Stimulated activated CD8-positive, alpha-beta memory T cell treated with anti-CD3 and anti-CD28 coated beads, Interleukin-4, amount 100 ng/mL, for 24 hours (primary cell): ENCODE measurements at places on chromosomes 11 and 22.

GRCh38 chr11:113952588-113952987 lies 22.3 kb upstream of the HTR3A start:
- no peak for DNase-seq

DNA sequence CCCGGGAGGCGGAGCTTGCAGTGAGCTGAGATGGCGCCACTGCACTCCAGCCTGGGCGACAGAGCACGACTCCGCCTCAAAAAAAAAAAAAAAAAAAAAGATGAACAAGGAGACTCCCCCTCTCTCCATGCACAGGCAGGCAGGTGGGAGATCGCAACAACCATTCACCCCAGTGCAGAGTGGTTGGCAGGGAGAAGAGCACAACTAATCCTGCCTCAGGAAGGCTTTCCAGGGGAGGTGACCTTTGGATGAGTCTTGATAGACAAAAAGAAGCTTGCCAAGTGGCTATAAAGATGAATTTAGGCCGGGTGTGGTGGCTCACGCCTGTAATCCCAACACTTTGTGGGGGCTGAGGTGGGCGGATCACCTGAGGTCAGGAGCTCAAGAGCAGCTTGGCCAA lies 30.0 kb downstream of the FLRT1 start:
- DNase-seq = no peak

- no peak for DNase-seq
Observed at GRCh38 chr22:27715106-27715505, 86.5 kb downstream of the MN1 start.

GRCh38 chr11:69744435-69744834 lies 30.7 kb downstream of the FGF4 start:
- DNase-seq = no peak

GRCh38 chr22:39699631-39700360 lies 129.2 kb downstream of the CACNA1I start:
- no peak for DNase-seq

DNA sequence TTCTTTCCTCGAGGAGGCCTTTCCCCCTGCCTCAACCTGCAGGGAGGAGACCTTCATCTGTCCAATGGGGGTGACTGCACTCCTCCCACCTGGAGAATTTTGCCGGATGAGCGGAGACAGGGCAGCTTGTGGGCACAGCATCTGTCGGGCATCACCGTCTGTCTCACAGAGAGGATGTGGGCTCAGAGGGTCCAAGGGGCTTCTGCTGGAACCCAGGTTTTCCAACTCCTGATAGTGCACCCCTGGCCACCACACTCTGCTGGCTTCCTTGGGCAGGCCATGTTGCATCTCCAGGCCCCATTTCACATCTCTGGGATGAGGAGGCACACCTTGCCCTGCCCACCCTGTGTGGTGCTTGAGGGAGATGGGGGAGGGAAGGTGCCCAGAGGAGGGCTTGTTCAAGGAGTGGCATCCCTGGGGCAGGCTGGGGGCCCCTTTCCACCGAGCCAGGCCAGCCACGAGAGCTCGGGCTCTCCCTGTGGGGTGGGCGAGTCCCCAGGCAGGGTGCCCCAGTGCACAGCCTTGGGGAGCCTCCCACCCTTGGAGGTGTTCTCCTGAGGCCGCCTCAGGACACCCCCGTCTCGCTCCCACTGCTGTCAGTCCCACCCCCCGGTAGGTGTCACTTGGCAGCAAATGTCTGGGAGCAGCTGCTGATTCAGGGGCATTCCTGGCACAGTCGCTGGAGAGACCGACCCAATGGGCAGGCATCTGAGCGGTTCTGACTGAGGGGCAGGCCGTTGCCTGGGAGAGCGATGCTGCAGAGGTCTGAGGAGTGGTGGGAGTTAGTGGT lies 84.2 kb downstream of the MORC2 start:
- no peak for DNase-seq

DNA sequence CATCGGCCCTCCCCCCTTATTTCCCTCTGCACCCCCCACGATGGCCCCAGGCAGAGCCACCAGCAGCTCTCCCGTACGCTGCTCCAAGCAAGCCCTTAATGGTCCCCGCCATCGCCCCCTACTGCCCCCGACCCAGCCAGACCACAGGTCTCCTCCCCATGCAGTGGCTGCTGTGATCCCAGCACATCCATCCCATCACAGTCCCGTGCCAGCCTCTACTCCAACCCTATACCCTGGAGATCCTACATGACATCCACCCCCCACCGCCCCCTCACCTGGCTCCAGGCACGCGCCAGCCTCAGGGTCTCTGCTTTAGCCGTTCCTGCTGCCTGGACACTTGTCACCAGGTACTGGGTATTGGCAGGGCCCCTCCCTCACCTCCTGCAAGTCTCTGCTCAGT lies 85.8 kb upstream of the RTL6 start:
- no peak for DNase-seq

DNA sequence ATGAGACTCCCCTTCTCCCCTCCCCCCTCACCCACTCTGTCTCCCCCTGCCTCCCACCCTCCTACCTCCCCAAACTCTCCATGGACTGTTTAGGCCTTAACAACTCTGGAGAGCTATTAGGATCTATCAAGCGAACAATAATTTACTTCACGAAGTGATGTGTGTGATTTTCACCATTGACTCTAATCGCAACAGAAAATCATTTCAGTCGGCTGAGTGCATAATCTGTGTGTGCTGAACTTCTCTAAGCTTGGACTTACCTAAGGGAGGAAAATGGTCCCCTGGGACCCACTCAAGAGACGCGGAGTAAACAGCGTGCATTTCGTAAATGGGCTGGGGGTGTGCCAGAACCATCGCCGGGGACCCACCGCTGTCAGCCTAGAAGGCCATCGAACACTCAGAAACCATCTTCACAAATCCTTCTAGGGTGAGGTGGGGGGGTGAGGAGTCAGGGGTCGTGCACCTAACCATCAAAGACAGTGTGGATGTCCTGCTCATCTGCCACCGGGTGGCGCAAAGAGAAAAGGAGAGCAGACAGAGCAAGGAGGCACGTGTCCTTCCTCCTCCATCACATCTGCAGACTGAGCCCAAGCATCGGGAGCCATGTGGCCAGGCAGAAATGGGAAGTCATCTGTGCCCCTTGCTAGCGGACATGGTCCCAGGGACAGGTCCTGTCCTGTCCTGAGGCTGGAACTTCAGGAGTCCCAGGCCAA lies 62.1 kb upstream of the NUP50 start:
- no peak for DNase-seq

DNA sequence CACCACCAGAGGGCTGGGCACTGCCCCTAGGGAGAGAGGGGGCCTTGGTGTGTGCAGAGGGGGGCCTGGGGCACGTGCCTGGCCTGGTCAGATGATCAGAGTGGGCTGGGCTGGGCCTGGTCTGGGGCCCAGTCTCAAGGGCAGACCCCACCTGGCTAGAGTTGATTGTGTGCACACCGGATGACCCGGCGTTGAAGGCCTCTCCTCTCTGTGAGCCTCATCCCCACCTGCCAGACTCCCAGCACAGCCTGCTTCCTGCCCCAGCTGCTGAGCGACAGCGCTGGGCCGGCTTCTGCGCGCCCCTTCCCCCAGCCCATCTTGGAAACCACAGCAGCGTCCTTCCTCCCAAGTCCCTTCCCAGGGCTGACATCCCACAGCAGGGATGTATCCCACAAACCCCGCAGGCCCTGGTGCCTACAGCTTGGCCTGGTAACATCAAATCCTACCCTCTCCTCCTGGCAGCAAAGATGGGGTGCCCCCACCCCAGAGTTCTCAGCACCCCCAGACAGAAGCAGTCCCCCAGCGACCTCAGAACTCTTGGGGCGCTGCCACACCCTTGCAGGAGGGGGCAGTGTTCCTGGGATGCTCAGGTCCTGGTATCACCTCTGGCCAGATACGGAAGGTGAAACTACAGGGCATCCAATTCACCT lies 11.0 kb upstream of the TSSC4 start:
- DNase-seq = no peak

GRCh38 chr11:18958221-18958910 lies 19.2 kb upstream of the MRGPRX1 start:
- no peak for DNase-seq

DNA sequence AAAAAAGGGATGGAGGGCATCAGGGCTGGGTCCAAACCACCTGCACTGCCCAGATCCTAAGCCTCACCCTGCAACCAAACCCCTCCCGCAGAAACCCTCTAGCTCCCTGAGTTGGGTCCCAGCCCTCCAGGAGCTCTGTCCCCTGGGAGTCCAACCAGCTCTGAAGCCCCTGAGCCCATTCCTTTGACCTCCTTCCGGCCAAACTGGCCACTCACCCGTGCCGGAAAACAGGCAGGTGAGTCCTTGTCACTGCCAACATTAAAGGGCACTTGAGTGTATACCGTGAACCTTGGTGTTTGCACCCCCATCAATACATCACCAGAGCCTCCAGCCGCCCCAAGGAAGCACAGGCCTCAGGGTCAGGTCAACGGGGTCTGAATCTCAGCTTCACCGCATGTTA lies 11.5 kb downstream of the MS4A15 start:
- no peak for DNase-seq

- DNase-seq = no peak
Observed at GRCh38 chr11:13388741-13389140, 74.3 kb downstream of the BTBD10 start.

DNA sequence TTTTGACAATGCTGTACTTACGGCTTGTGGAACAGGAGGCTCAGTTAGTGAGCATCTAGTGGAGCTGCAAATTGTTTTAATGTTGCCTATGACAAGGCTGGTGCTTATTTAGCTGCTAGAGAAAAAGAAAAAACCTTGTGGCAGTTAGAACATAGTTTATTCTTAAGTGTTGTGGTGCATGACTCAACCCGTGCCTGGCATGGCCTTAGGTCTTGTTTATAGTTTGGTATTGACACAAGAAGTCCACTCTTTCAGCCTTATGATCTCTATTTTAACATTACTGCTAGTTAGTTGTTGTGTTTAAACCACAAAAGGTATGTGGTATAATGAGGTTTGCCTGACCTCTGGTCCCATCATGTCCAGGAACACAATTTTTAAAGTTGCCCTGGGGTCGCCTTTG lies 744.6 kb downstream of the FAM181B start:
- no peak for DNase-seq

DNA sequence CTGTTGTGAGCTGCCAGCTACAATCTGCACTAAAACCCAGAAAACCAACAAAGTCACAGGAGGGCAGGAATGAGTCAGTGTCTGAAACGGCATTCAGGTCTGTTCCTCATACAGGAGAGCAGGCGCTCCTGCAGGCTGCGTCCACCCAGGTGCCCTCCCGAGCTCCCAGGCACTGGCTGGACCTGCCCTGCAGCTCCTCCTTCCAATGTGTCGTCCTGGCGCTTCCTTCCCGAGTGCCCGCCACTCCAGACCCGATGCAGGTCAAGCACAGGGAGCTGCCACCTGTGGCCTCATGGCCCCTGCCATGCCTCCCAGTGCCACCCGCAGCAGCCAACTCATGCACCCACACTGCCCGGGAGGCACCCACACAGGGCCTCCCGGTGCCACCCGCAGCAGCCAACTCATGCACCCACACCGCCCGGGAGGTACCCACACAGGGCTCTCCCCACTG lies 12.0 kb downstream of the BRD1 start:
- no peak for DNase-seq

GRCh38 chr22:18067548-18068341 lies 10.0 kb upstream of the PEX26 start:
- DNase-seq = no peak

DNA sequence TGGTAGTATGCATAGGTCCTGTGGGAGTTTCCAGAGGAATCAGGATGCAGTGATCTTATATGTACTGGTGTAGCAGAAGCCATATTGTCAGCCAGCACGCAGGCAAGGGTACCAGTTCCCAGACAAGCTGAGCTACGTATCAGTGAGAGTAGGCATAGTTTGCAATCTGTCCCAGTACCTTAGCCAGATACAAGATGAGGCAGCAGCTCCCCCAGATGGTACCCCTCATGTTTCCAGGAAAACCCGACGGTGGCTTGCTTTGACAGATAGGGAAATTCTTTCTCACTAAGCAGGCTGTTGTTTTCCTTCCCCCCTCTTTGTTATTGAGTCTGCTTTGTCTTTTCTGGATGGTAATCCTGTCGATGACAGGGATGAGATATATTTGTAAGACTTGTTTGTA lies 109.7 kb upstream of the RRM1 start:
- DNase-seq = peak; percentile 17

DNA sequence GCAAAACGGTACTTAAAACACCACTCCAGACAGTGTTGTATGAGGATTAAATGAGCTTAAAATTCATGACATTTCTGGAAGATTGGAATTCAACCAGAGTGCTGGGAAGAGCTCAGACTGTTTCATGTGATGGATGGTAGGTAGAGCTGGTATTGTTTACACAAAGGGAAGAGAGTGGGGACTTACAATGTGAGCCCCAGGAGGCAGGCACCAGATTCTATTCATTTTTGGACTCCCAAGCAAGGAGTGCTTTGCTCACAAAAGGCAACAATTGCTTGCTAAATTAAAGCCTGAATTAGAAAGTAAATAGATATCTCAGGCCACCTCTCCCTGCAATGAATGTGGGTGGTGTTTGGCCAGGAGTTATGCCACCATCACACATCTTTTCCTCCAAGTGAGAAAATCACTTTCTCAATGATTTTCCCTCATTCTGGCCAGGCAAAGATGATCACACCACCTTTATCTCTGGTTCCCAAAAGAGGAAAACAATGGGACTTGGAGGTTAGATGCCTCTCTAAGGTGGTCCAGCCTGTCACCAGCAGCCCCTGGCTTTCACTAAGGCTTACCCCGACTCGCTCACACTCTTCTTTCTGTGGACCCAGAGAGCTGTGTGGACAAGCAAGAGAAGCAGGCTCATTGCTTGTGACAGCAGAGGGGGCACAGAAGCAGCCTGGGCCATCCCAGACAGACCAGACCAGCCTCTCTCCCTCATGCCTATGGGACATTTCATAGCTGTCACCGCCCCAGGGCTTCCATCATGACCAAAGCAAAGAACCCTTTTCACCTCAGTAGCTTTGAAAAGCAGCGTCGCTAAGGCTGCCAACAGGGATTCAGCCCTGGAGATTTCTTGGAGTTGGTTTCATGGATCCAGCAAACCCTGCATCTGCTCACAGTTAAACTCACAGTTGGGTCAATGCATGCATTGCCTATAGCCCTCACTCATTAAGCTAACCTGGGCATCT lies 63.5 kb upstream of the DRD2 start:
- DNase-seq = no peak

- no peak for DNase-seq
Observed at GRCh38 chr22:28017859-28018258, 98.8 kb upstream of the PITPNB start.

DNA sequence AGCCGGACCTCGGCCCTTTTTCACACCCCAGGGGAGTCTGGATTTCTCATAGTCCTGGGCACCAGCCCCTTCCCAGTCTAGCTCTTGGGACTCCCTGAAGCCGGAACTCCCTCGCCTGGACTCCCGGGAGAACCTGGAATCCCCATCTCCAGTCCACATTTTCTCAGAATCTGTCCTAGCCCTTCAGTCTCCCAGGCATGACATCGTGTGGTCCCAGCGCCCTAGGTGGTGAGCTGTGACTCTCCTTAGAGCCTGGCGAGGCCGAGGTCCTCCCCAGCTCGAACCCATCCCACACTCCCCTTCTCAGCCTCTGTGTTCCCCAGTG lies 673 bp upstream of the DUSP18 start:
- DNase-seq = no peak
